ENCODE measurements at places on chromosomes 4 and X.

- no peak for DNase-seq
Measured at GRCh38 chr4:75821966-75822365, 80.3 kb downstream of the PPEF2 start.

GRCh38 chr4:101540336-101540735, 193.0 kb upstream of the PPP3CA start:
- DNase-seq, result no peak

GRCh38 chr4:55343887-55344286, 2.2 kb upstream of the SRD5A3 start:
- no peak for DNase-seq

DNA sequence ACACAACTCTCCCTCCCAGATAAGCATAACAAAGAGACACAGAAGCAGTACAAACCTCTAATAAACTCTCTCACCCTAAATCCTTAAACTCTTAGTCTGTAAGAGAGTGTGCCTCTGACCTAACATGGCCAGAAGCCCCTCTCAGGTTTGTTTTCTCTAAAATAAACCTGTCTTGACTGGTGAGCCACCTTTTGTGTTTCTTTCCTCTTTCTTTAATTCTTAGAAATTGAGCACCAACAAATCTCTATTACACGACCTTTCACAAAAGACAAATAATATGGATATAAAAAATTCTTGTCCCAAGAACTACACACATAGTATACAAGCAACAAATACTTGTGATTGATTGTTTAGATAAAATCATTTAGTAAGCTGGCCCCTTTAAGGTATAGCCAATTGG, 573.7 kb downstream of the EPHA5 start:
- no peak for DNase-seq

DNA sequence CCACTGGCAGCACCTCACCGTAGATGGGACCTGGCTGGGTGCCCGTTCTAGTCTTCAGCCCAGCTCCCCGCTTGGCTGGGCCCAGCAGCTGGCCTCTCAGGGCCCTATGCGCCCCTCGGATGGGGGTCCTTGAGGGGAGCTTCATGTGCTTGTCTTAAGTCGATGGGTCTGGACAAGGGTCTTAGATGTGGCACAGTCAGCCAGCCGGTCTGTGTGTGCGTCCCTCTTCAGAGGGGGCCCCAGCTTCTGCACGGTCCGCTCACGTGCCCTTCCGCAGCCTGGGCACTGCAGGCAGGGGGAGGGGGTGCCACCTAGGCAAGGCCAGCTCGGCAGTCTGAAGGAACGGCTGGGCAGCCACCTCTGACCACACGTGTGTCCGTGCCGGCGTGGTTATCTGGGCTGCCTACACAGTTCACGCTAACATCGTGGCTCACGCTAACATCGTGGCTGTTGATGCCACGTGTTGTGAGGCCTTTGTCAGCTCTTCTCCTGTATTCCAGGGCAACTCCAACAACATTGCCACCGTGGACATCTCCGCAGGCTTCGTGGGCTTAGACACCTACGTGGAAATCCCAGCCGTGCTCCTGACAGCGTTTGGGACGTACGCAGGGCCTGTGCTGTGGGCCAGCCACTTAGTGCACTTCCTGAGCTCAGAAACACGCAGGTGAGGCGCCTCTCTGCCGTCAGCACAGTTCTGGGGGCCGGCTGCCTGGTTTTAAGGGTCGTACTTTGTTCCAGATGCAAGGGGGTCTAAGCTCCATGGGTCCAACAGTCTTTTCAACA, 34.5 kb downstream of the PIGG start:
- no peak for DNase-seq

- no peak for DNase-seq
Measured at GRCh38 chr4:78520808-78521226, 30.8 kb upstream of the ANXA3 start.

DNA sequence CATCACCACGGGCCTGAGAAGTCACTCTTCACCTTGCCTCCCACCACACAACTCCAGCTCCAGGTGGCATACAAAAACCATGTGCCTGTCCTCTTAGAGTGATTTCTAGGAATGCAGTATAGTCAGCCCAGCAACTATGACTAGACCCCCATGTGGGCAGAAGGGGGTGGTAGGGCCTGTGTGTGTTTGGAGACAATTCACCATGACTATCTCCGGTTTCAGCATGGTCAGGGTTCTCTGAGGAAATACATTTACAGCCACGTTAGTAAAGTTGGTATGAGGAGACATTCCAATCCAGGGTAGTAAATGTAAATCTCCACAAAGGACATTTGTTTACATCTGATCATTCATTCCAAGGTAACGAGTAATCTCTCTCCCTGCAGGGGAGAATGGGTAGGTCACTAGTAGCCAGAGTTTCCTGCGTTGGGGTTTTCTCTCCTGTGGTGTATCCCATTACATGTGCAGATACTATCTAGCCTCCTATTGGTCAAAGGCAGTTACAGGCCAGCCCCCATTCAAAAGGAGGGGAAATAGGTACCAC, 4.2 kb upstream of the MTMR1 start:
- DNase-seq, result no peak

GRCh38 chrX:28969126-28969525, 381.9 kb downstream of the IL1RAPL1 start:
- DNase-seq, result no peak

GRCh38 chrX:110180928-110181310, 137.0 kb downstream of the AMMECR1 start:
- DNase-seq, result no peak

DNA sequence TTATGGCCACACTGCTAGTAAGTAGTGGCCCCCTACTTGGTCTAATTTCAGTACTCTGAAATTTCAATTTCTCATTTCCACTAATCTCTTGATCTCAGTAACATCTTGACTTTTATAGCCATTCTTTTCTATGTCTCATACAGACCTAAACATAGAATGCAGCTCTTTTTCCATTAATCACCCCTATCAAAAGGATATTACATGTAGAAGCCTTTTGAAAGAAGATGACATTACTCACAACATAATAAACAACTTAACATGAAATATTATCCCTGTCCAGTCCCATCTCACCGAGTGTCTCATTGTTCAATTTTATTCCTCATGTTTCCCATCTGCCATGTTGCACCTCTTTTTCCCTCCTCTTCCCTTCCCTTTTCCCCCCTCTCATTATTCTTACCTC, 81.1 kb upstream of the KLHL13 start:
- no peak for DNase-seq

GRCh38 chr4:71711044-71711984, 72.6 kb downstream of the GC start:
- no peak for DNase-seq

Data from NCI-H774 (cell line).